ENCODE measurements at places on chromosomes 12 and 14.

DNA sequence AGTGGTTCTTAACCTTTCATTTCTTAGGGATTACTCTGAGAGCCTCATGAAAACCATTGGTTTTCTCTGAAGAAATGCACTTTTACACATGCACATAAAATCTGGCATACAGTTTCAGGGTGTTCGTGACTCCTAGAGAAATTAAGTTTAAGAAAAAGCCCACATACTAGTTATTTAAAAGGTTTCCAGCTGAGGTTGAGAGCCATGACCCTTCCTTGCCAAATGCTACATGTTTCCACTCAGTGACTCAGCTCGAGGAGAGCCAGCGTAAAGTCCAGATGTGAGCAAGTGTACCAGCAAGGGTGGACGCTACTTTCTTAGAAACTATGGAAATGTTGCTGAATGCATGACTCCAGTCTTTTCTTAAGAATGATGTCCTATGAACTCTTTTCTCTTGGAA is 42.7 kb upstream of the FLRT2 start:
- no peak for DNase-seq

DNA sequence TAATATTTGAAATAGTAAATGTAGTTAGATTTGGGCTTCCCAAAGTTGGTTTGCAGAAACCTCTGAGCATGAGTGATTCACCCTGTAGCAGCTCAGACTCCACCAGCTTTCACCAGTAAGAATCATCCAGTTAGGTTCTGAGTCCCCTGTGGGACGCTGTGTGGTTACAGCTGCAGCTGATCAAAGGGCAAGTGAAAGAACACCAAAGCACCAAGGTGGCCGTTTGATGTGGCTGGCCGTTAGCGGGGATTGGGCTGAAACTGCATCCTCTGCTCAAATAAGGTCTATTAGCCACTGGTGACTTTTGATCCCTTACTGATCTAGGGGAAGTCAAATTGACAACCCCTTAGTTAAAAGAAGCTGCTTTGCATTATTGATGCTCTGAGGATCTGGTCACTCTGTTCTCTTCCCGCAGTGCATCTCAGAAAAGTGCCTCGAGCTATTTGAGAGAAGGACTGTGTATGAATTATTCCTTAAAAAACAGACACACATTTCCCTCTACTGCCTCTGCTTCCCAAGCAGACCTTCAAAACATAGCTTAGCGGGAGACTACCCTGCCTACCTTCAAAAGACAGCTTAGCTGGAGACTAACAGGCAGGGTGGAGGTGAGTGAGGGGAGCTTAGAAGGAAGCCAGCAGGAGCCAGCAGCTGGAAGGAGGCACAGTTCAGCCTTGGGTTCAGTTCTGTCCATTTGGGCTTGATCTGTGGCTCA is 3.7 kb downstream of the ABHD12B start:
- peak; percentile 89 for DNase-seq

- DNase-seq: no peak
These were observed 4.7 kb upstream of the LPAR5 start for GRCh38 chr12:6640497-6640896.

DNA sequence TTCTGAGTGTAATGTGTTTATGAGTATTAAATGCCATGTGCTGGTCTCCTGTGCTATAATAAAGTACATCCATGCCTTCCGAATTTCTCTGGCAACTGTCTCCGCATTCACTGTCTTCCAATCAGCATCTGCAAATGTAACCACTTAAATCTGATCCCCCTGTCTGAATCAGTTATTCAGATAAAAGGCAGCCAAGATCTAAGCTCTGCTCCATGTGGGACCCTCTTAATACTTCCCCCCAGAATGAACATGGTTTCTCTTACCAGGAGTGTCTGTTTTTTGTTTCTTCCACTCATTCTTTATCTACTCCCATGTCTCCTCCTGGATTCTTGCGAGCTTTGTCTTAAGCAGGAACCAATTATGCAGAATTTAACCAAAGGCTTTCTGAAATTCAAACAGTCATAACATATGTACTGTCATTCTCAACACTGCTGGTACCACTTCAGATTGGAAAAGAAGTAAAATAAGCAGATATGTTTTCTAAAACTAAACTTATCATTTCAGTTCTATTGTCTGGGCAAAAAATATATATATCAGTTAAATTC is 996.7 kb upstream of the FLRT2 start:
- DNase-seq: no peak

GRCh38 chr14:78758333-78758732 is 588.2 kb downstream of the NRXN3 start:
- no peak for DNase-seq

GRCh38 chr14:79502136-79502750 is 709.1 kb downstream of the DIO2 start:
- no peak for DNase-seq

DNA sequence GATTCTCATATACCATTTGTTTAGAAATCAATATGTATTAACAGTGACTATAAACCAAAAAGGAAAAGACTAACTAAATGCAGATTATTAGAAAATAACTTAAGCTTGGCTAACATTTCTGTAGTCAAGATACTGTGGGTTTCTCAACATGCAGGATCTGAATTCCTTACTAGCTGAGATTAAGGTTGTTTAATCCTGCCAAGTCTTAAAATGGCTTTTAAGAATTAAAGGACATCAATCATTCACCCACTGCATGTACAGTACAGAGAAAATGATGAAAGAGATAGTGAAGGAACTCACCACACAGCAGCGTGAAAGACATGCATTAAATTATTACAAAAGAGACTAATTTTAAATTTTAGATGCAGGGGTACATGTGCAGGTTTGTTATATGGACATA is 3.8 kb downstream of the ACSS3 start:
- no peak for DNase-seq

- DNase-seq: no peak
These were observed 49.5 kb upstream of the ATXN7L3B start for GRCh38 chr12:74488134-74488533.
